DMS53 (cell line): ENCODE measurements at places on chromosomes 4 and X.

DNA sequence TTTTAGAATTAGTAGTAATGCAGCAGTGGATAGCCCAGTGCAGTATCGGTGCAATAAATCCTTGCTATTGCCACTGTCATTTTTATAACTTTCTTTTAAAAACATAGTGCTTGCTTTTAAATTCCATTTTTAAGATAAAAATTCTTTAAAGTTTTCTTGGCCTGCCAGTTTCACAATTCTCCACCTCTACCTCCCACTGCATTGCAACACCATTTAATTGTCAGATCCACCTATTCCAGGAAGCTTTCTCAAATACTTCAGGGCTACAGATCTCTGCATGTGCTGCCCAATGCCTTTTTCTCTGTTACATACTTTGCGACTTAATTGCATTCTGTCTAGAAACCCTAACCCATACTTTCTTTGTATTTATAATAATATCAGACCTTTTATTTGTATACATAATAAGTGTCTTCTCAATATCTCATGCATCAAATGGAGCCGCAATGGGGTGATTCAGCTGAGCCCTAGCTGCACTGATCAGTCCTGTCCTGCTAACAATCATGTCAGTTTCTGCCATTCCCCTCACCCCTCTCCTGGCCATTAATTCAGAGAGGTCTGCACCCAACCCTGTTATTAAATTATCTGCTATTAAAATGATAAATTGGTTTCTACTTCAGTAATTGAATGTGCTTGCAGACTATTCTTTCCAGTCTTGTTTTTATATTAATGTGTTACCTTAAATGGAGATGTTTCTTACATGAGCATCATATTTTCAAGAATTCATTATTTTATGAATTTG lies 193.1 kb downstream of the SLIT2 start:
- DNase-seq, result no peak

GRCh38 chrX:101163166-101163565 lies 56.4 kb upstream of the DRP2 start:
- DNase-seq, result no peak

DNA sequence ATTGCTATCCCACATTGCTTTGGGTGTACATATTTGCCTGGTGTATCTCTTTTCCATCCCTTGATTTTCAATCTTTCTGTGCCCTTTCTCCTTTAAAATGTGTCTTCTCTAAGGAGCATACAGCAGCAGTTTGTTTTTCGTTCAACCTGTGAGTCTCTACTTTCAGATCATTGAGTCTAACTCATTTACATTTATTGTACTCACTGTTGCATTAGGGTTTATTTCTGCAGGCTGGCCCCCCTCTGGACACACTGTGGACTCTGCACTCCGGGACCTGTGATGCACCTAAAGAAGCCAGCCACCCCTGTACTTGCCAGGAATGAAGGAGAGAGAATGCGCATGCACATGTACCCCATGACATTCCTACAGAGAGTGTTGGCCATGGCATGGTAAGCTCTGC lies 93.0 kb downstream of the FAM53A start:
- no peak for DNase-seq

- DNase-seq, result no peak
These were observed 30.5 kb downstream of the CNGA2 start for GRCh38 chrX:151765026-151765425.

DNA sequence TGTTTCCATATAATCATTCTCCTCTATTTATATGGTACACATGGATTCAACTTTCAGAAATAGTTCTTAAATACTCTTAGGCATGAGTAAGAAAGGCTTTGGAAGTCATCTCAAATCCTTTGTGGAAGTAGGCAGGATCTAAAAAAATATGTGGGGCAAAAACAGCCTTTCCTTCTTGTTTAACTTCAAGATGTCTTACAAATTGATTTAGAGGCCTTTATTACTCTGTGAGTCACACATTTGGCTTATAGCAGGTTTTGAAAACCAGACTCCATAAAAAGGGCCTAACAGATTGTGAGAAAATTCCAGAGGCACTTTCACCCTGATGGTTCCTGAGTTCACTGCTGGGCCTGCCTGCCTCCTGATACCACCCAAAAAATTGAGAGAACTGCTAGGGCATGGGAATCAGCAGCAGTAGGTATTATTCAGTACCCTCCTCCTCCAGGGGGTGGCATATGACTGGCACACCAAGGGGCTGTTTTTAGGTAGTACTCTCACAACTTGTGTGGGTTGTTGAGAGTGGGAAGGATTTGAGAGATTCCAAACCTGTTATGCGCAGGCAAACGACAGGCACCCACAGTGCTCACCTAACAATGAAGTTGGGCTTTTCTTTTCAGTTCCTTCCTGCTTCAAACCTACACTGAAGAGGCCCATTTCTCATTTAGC lies 162.7 kb upstream of the MBNL3 start:
- DNase-seq, result peak; percentile 1

DNA sequence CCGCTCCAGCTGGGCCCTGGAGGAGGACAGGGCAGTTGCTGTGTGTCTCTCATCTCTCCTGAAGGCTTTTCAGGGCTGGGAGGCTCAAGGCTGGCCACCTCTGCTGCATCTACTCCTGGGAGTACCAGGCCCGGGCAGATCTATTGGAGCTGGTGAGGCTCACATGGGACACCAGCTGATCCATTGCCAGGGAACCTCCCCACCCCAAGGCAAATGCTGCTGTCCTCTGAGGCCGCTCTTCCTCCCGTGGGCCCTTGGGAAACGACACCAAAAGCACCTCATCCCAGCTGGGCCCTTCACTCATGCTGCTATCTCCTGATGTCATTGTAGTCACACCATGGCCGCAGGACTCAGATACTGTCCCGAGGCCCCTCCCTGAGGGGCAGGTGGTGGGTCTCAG lies 3.6 kb downstream of the UBL4A start:
- DNase-seq, result no peak

DNA sequence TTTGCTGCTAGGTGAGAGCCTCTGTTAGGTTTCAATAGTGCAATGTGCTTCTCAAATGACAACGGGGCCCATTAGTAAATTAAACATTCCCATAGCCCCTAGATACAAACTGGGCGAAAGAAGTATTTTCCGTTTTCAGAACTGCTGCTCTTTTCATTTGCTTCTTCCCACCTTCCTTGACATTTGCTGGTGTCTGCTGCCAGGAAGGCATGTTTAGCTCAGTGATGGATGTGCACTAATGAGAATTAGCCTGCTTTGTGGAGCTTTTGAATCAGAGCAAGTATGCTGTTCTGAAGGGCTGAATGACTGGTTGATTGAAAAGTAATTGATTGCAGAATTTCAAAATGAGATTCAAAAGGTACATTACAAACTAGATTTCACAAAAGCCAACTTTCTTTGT lies 57.0 kb downstream of the SHROOM3 start:
- no peak for DNase-seq

DNA sequence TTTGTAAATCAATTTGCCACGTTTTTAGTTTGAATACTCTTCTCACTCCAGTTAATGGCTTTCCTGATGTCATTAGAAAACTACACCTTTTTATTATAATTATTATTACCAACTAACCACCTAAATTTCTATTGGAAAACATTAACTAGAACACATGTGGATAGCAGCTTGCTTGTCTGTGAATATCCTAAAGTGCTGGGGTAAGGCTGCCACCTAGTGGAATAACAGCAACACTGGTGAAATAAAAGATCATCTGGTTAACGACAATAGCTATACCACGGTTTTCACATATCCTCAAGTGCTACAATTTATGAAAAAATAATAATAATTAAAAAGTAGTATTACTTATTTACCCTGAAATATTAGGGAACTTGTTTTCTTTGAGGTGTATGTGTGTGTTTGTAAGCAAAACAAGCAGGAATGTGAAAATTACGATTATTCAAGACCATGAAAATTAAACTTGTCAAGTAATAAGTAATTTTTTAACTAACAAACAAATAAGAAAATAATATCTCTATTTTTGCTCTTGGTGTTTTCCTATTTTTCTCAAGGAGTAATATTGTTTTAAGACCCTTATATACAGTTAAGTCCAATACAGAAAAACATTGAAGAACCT lies 130.1 kb upstream of the TECRL start:
- DNase-seq, result peak; percentile 70

GRCh38 chr4:83356899-83357661 lies 22.4 kb upstream of the HPSE start:
- DNase-seq, result peak; percentile 28

- no peak for DNase-seq
These were observed 57.0 kb downstream of the CEP44 start for GRCh38 chr4:174340714-174341113.

GRCh38 chr4:15913631-15913970 lies 24.9 kb downstream of the FGFBP1 start:
- DNase-seq, result peak; percentile 58

GRCh38 chrX:1449036-1449822 lies 3.5 kb downstream of the ASMTL start:
- no peak for DNase-seq

DNA sequence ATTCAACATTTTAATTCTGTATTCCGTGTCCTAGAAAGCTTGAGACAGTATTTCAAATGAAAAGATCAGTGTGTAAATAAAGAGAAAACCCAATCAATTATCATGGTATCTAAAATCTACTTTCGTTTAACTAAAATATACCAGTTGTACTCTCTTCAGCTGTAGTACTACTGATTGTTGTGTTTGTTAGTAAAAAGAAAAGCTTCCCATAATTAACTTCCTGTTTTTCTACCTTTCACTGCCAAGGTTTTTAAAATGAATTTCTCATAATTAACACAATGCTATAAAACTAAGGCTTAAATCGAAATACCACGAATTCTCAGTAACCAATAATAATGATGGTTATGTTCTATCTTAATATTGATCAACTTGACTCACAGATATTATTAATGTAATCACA lies 37.4 kb downstream of the PPP3CA start:
- DNase-seq, result no peak

GRCh38 chrX:2430265-2430825 lies 70.4 kb downstream of the DHRSX start:
- no peak for DNase-seq

DNA sequence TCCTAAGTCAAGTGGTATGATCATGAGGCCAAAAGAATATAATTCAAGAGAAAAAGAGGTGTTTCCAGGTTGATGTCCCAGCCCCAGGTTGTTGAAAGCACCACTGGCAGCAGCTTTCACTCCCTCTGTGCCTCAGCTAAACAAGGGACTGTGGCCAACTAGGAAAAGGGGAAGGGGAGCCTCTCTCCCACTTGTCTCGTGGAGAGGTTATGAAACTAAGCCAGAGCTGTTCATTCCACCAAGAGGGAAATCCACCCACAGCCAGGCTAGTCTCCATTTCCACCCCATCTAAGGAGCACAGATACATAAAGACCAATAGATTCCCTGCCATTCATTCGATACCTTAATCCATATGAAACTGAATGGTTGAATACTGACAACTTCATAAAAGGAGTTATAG lies 8.1 kb downstream of the ANXA5 start:
- DNase-seq, result no peak

DNA sequence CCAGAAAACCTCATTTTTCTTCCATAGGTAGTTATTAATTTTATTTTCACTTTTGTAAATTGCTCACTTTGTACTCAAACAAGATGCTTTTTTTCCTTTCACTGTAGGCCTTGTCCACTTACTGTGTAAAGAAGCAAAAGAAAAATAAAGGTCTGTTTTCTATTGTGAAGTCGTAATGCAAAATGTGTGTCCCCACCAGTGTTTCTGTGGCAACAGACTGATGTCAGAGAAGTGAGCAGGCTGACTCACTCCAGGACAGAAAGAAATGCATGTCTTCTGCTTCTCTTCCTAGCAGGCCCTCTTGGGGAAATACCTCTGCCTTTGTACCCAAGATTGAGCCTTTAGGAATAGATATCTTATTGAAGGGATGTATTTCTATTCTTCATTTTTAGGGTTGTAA lies 30.3 kb downstream of the INPP4B start:
- DNase-seq, result peak; percentile 12

DNA sequence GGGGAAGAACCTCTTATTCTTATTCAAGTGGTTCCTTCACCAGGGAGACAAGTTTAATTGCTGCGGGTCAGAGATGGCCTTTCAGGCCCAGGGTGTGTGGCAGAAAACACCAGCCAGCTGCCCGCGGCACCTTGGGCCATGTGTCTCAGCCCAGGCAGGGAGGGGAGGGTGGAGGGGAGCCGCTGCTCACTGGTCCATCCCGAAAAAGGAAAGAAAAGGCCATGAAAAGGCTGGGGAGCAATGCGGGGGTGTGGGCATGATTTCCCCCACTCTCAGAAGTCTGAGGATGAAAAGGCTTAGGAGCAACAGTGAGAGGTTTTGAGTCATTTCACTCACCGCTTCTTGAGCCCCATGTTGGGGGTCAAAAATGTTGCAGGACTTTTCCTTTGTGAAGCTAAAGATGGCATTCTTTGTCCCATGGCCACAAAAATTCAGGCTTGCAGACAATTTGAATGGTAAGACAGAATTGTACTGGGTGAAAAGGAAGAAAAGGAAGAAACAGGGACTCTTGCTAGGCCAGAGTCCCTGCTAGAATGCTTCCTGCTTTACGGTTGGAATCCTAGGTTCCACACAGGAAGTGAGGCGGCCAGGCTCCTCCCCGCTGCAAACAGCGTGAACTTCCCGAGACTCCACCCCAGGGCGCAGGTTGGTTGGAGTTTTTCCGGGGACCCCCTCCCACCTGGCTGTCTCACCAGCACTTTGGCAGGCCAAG lies 17.4 kb upstream of the FAM47E start:
- peak; percentile 90 for DNase-seq

GRCh38 chr4:138104284-138104680 lies 137.9 kb downstream of the SLC7A11 start:
- DNase-seq, result no peak

DNA sequence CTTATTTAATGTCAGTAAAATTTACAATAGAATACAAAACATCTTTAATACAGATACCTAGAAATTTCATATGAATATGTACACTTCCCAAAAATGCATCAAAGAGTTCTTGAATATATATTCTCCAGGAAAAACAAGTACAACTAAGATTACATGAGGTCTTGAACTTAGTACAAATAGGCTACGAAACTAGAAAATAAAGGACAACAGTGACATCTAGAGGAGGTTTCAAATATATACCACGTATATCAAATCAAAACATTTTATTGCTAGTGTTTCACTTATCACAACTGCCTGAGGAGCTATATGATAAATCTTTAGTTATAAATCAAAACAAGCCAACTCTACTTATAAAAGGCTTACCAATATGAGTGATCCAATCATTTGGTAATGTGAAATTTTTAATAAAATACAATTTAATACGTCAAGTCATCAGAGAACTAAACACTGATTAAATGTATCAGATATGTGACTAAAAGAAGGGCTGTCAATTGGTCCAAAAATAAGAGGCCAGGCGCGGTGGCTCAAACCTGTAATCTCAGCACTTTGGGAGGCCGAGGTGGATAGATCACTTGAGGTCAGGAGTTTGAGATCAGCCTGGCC lies 36.6 kb downstream of the ANAPC10 start:
- DNase-seq, result peak; percentile 60

DNA sequence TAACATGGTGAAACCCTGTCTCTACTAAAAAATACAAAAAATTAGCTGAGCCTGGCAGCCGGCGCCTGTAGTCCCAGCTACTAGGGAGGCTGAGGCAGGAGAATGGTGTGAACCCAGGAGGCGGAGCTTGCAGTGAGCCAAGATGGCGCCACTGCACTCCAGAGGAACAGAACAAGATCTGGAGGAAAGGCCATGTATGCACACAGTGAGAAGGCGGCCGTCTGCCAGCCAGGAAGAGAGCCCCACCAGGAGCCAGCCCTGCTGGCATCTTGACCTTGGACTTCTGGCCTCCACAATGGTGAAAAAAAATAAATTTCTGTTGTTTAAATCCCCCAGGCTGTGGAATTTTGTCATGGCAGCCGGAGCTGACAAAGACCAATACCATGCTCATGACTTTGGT lies 28.2 kb upstream of the MSX1 start:
- no peak for DNase-seq

- DNase-seq, result no peak
These were observed 16.2 kb downstream of the SLC4A4 start for GRCh38 chr4:71355045-71355444.
